ENCODE measurements at places on chromosomes 1 and 21.

DNA sequence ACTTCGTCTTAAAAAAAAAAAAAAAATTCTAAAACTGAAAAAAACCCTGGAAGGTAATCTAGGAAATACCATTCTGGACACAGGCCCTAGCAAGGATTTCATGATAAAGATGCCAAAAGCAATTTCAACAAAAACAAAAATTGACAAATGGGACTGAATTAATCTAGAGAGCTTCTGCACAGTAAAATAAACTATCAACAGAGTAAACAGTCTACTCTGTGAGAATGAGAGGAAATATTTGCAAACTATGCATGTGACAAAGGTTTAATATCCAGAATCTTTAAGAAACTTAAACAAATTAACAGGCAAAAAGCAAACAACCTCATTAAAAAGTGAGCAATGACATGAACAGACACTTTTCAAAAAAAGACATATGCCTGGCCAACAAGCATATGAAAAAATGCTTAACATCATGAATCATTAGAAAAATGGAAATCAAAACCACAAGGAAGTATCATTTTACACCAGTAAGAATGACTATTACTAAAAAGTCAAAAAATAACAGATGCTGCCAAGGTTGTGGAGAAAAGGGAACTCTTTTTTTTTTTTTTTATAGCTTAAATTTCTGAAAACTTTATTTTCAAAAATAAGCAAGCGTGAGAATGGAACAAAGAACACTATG is 29.4 kb upstream of the RNPC3 start:
- DNase-seq, result no peak
- no peaks in the 10 kb centered on the region for H3K36me3 ChIP-seq
- no peaks in the 10 kb centered on the region for H3K27me3 ChIP-seq
- H3K4me3 ChIP-seq, result no peak overlapping the region
- H3K4me1 ChIP-seq, result no peaks in the 10 kb centered on the region
- no peak overlapping the region for H3K27ac ChIP-seq

DNA sequence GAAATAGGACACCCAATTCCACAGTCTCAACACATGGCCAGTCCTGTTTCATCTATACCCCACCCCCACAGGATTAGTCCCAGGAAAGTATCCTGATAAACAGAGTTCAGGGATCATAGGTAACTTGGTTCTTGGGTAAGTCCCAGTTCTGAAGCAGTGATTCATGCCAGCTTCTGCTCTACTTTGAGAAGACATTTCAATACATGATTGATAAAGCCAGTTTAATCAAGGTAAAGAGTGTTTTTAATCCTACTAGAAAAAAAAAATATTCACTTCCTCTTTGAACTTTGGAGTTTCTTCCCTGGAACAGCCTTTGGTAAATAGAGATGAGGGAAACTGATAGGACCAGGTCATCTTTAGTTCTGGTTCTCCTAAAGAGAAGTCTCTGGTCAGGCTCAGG is 142.4 kb downstream of the TLR5 start:
- H3K4me1 ChIP-seq, result no peaks in the 10 kb centered on the region
- H3K27me3 ChIP-seq, result no peaks in the 10 kb centered on the region
- no peak overlapping the region for H3K27ac ChIP-seq
- no peak for DNase-seq

GRCh38 chr1:241992734-241993133 is 6.2 kb downstream of the MAP1LC3C start:
- H3K36me3 ChIP-seq, result no peaks in the 10 kb centered on the region
- H3K27me3 ChIP-seq, result peaks cover 1% of the 10 kb centered on the region
- no peak overlapping the region for H3K4me3 ChIP-seq
- no peaks in the 10 kb centered on the region for H3K4me1 ChIP-seq
- no peak overlapping the region for H3K27ac ChIP-seq

DNA sequence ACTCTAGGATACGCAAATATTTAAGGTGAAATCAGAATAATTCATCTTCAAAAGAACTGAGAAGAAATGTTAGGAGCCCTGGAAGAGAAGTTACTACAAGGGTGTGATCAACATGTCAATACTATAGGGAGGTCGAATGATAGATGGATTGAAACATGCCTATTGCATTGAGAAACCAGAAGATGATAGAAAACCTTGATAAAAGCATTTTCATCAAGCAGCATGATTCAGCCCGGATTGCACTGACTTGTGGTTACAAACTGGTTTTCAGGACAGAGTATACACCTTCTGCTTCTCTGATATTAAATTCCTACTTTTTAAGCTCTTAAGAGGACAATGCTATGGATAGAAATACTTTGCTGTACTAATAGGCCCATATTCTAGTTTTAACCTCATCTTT is 164.2 kb downstream of the FMN2 start:
- no peak overlapping the region for H3K27ac ChIP-seq
- H3K4me1 ChIP-seq, result no peaks in the 10 kb centered on the region
- no peak for DNase-seq
- H3K36me3 ChIP-seq, result no peaks in the 10 kb centered on the region
- no peak overlapping the region for H3K4me3 ChIP-seq
- no peaks in the 10 kb centered on the region for H3K27me3 ChIP-seq
